ENCODE measurements at places on chromosomes 5 and 9. TPM values are rescaled to one million over a fixed set of nuclear protein-coding genes. Genes with fewer than 3 reads are reported as not detected.

DNA sequence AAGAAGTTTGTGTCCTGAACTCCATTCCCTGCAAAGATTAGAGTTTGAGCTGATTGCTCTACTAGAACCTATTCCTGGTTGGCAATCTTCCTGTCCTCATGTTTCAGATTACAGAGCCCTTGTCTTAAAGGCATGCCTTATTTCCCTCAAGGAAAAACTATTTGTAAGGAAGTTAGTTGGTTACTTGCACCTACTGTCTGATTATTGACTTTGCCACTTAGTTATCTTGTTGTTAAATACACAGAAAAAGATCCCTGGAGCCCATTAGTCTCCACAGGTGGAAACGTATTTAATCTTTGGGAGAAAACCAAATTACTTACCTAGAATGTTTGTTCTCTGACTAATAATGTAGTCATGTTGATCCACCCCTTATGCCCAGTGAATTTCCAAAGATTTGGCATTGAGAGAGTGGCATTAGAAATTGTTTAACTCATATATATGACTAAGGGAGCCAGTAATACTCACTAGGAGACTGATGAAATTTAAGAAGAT lies 132.3 kb upstream of the ELL2 start:
- H3K27ac ChIP-seq = no peak overlapping the region
- peaks cover 3% of the 10 kb centered on the region for H3K36me3 ChIP-seq
- H3K4me3 ChIP-seq = no peak overlapping the region
- peaks cover 3% of the 10 kb centered on the region for H3K4me1 ChIP-seq
- no peaks in the 10 kb centered on the region for H3K27me3 ChIP-seq

IRX2 gene
- 91.6 TPM for total RNA-seq

DNA sequence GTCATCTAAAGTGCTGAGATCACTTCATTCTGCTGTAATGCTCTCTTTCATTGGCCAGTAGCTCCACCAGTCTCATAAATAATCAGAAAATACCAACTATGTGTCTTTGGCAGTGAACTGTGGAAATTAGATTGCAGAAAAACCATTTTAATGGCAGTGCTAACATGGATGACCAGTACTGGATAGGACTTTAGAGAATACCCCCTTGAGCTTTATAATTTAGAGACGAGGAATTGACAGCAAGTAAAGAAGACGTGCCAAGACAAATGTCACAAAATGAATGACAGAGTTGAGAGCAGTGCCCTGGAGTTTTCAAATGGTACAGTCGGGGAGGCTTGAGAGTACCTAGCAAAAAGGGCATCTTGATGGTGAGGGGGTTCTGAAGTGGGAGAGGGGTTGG lies 5.8 kb downstream of the MSANTD3 start:
- H3K4me1 ChIP-seq = peaks cover 2% of the 10 kb centered on the region
- H3K36me3 ChIP-seq = peaks cover 8% of the 10 kb centered on the region
- no peak for DNase-seq
- H3K27ac ChIP-seq = no peak overlapping the region
- no peaks in the 10 kb centered on the region for H3K27me3 ChIP-seq

DNA sequence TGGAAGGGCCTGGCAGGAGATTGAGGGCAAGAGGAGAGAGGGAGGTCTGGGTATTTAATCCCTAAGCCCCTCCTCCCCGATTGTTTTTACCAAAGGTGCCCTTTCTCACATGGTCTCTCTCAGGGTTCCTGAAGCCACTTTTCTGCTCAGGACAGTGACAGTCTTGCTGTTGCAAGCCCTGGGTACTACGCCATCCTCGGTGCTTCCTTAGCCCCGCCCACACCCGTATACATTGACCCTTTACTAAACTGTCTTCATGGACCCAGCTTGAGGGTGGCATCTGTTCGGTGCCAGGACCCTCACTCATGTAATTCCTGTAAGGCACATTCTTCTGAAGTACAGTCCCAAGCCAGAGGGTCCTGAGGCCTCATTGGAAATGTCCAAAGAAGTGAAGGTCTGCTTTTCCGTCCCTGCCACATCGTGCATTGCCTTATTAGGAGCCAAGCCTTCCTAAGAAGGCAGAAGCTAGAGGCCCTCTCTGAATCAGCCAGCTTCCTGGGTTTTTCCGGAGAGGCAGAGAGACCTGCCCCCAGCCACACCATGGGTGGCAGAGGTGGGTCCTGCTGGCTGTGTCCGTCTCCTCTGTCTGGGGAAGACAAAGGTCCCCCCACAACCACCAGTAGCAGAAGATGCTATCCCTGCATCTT lies 1.9 kb upstream of the SH3PXD2B start:
- no peak overlapping the region for H3K27ac ChIP-seq
- no peaks in the 10 kb centered on the region for H3K27me3 ChIP-seq
- H3K36me3 ChIP-seq = peaks cover 4% of the 10 kb centered on the region
- no peak for DNase-seq

ZNF354C gene
- total RNA-seq = 4.8 TPM

- DNase-seq = no peak
- peaks cover 12% of the 10 kb centered on the region for H3K4me1 ChIP-seq
- H3K4me3 ChIP-seq = no peak overlapping the region
- H3K27me3 ChIP-seq = no peaks in the 10 kb centered on the region
- H3K36me3 ChIP-seq = no peaks in the 10 kb centered on the region
- H3K27ac ChIP-seq = no peak overlapping the region
Measured at GRCh38 chr5:58411372-58411771, 48.5 kb downstream of the PLK2 start.

- peaks cover 3% of the 10 kb centered on the region for H3K4me1 ChIP-seq
- DNase-seq = no peak
- no peaks in the 10 kb centered on the region for H3K27me3 ChIP-seq
- no peak overlapping the region for H3K4me3 ChIP-seq
- H3K36me3 ChIP-seq = no peaks in the 10 kb centered on the region
Measured at GRCh38 chr5:143437666-143438273, 34.3 kb upstream of the NR3C1 start.

GALNT12 gene
- total RNA-seq = 18.0 TPM

CAPSL gene
- total RNA-seq = not detected

DNA sequence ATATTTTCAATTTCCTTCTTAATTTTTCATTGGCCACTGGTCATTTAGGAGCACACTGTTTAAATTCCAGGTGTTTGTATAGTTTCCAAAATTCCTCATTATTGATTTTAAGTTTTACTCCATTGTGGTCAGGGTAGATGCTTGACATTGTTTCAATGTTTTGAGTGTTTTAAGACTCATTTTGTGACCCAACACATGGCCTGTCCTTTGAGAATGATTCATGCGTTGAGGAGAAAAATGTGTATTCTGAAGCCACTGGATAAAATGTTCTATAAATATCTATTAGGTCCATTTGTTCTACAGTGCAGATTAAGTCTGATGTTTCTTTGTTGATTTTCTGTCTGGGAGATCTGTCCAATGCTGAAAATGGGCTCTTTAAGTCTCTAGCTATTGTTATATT lies 24.4 kb upstream of the FNIP1 start:
- H3K27ac ChIP-seq = no peak overlapping the region
- H3K4me3 ChIP-seq = no peak overlapping the region
- H3K4me1 ChIP-seq = no peaks in the 10 kb centered on the region
- no peak for DNase-seq
- no peaks in the 10 kb centered on the region for H3K27me3 ChIP-seq

DNA sequence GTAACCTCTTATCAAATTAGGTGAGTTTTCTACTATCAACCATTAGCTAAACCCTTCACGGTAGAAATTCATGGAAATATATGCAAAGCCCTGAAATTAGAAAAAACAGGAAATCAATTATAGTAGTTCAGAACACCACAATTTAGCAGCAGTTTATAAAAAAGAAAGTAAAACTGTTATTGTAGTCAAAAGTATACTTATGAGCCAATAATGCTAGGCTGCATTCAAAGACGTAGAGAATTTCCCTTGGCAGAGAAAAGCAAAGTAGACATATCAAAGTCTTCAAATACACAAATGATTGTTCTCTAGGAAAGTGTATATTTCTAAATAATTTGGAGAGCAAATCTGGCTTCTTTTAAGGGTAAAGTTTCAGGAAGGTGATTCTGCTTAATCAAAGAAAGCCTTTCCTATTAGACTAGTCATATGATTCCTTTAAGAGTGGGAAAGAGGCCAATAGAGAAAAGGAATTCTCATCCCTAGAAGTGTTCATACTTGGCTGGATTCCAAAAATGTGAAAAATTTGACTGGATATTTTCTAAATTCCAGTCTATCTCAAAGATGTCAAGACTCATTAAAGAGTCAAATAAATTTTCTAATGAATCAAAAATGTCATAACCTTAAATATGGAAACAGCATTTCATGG lies 185.5 kb downstream of the SMC2 start:
- H3K27me3 ChIP-seq = no peaks in the 10 kb centered on the region
- no peaks in the 10 kb centered on the region for H3K4me1 ChIP-seq
- peaks cover 3% of the 10 kb centered on the region for H3K36me3 ChIP-seq
- H3K27ac ChIP-seq = no peak overlapping the region
- no peak overlapping the region for H3K4me3 ChIP-seq
- DNase-seq = no peak

DNA sequence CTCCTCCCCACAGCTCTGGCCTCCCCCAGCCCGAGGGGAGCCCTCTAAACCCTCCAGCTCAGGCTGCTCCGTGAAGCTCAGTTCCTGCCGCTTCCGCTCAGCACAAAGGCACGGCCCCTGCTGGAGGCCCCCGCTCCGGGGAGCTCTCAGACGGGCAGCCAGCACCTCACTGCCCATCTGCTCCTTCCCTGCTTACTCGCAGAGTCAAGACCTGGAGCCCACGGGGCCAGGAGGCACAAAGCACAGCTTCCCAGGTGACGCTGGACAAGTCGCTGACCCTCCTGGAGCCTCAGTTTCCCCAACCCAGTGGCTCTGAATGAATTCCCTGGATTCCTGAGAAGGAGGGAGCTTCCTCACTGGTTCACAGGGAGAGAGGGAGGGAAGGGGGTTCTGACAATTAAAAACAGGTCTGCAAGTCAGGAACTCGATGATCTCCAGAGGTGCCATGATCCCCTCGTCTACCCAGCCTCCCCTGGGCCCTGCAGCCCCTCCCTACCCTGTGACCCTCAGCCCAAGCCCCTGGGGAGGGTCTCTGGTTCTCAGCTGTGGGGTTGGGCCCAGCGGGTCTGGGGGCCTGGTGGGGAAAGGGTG lies 36.2 kb downstream of the VAV2 start:
- H3K27ac ChIP-seq = peak overlapping the region; percentile 18
- H3K27me3 ChIP-seq = no peaks in the 10 kb centered on the region
- peaks cover 11% of the 10 kb centered on the region for H3K4me1 ChIP-seq
- DNase-seq = peak; percentile 74
- H3K4me3 ChIP-seq = peak overlapping the region; percentile 44

GAS1 gene
- 2.7 TPM for total RNA-seq

DNA sequence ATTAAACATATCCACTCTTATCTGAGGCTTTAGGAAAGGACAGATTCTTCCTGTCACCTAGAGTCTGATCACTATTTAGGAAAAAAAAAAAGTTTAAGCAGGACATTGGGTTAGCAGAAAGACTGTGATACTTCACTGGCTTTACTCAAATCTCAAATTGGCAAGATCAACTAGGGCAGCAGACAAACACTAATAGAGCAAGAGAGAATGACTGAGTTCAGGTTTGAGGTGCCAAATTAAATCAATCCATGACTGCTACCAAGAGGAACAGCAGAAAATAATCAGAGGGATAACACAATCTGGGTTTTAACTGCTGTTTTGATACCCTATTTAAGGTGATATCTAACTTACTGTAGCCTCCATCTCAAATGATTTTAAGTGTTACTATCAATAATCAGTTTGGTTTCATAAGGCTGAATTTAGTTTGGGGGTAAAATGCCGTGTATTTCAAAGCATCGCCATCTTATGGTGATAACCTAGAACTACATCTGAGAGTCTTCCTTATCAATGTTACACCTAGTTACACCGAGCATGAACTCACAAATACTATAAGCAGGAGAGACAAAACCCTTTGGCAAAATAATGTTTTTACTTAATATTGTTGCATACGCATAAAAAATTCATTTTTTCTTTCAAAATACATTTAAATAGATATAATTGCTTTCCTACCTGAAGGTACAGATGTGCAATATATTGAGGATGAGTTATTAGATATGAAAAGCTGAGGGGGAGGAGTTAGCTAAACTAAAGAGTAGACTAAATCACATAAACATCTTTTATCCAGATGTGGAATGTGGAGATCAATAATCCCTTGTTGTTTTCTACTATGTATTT lies 286.4 kb upstream of the CDH12 start:
- no peak overlapping the region for H3K4me3 ChIP-seq
- DNase-seq = no peak
- no peak overlapping the region for H3K27ac ChIP-seq
- H3K36me3 ChIP-seq = peaks cover 12% of the 10 kb centered on the region
- H3K4me1 ChIP-seq = no peaks in the 10 kb centered on the region

AGXT2 gene
- total RNA-seq = not detected

- no peak overlapping the region for H3K4me3 ChIP-seq
- no peak for DNase-seq
- H3K27me3 ChIP-seq = no peaks in the 10 kb centered on the region
- H3K4me1 ChIP-seq = peaks cover 8% of the 10 kb centered on the region
- no peak overlapping the region for H3K27ac ChIP-seq
Measured at GRCh38 chr9:101271102-101271501, 113.7 kb downstream of the BAAT start.

PCDHGA10 gene
- 12.5 TPM for total RNA-seq

CNTFR gene
- 0.55 TPM for total RNA-seq

GRCh38 chr9:121510766-121511550 lies 11.3 kb upstream of the GGTA1 start:
- no peak overlapping the region for H3K4me3 ChIP-seq
- H3K4me1 ChIP-seq = peaks cover 2% of the 10 kb centered on the region
- no peak overlapping the region for H3K27ac ChIP-seq

FGF10 gene
- total RNA-seq = not detected

- H3K27ac ChIP-seq = no peak overlapping the region
- no peak overlapping the region for H3K4me3 ChIP-seq
- no peak for DNase-seq
- no peaks in the 10 kb centered on the region for H3K27me3 ChIP-seq
Measured at GRCh38 chr9:27472195-27472594, 51.9 kb upstream of the IFNK start.

DNA sequence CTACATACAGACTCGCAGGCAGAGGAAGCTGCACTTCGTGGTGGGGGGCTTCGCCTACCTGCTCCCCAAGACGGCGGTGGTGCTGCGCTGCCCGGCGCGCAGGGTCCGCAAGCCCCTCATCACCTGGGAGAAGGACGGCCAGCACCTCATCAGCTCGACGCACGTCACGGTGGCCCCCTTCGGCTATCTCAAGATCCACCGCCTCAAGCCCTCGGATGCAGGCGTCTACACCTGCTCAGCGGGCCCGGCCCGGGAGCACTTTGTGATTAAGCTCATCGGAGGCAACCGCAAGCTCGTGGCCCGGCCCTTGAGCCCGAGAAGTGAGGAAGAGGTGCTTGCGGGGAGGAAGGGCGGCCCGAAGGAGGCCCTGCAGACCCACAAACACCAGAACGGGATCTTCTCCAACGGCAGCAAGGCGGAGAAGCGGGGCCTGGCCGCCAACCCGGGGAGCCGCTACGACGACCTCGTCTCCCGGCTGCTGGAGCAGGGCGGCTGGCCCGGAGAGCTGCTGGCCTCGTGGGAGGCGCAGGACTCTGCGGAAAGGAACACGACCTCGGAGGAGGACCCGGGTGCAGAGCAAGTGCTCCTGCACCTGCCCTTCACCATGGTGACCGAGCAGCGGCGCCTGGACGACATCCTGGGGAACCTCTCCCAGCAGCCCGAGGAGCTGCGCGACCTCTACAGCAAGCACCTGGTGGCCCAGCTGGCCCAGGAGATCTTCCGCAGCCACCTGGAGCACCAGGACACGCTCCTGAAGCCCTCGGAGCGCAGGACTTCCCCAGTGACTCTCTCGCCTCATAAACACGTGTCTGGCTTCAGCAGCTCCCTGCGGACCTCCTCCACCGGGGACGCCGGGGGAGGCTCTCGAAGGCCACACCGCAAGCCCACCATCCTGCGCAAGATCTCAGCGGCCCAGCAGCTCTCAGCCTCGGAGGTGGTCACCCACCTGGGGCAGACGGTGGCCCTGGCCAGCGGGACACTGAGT lies 255.9 kb downstream of the SAXO1 start:
- no peak overlapping the region for H3K4me3 ChIP-seq
- DNase-seq = no peak
- H3K27me3 ChIP-seq = no peaks in the 10 kb centered on the region
- H3K4me1 ChIP-seq = no peaks in the 10 kb centered on the region
- no peak overlapping the region for H3K27ac ChIP-seq

CHSY3 gene
- 0.37 TPM for total RNA-seq
